ENCODE measurements at places on chromosomes 13 and 19. TPM values are rescaled to one million over a fixed set of nuclear protein-coding genes. Genes with fewer than 3 reads are reported as not detected.

GRCh38 chr19:42114412-42114811 lies 17.8 kb downstream of the POU2F2 start:
- DNase-seq = no peak

DNA sequence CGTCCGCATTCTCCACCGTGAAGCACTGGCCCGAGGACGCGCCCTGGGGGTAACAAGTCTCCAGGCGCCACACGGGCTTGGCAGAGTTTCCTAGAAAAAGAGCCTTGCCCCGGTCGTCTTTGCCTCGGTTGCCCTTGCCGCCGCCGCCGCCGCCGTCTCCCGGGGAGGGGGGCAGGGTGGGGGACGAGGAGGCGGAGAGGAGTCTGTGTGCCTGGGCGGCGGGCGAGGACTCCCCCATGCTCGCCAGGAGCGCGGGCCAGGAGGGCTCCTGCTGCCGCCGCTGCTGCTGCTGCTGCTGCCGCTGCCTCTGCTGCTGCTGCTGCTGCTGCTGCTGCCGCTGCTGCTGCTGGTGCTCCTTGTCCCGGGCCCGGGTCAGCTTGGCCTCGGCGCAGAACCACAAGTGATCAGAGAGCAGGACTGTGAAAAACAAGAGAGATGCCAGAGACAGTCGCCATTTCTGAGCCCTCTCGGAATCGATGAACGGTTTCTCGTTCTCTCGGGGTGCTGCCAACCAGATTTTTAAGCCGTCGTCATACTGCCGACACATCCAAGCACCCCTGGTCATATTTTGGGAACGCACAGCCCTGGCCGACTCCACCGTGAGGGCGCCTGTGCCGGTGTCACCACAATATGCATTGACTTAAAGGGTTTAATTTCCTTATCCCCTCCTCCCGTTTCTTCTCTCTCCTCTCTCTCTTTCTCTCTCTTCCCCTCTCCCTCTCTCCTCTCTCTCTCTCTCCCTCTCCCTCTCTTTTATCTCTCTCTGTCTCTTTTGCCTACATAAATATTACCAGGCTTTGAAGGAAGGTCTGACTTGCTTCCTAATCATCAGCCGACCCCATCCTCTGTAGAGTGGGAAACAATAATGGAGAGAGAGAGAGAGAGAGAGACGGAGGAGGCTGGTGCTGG lies 349.1 kb downstream of the LIG4 start:
- peak; percentile 47 for DNase-seq

GRCh38 chr19:39158646-39159260 lies 33.2 kb downstream of the PAK4 start:
- DNase-seq = no peak

DNA sequence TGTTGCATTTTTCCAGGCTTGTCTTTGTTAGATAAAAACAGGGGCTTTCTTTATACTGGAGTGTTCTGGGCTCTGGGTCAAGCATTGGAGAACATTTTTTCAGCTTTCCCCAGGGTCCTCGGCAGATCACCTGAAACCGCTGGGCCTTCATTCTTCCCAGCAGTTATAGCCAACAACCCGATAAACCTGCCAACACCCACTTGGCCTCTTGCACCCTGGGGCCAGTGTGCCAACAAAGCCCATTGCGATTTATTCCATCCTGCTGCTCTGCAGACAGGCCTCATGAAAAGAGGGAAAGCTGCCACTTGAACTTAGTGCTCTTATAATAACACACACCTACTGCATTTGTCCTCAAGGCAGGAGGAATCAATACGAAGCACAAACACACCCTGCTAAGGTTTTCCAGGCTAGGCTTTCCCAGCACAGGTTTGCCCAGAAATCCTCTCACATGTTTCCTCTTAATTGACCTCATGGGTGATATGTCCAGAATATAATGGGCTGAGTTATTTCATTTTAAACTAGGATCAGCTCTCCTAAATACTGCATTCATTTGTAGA lies 669.3 kb downstream of the LIG4 start:
- no peak for DNase-seq

DNA sequence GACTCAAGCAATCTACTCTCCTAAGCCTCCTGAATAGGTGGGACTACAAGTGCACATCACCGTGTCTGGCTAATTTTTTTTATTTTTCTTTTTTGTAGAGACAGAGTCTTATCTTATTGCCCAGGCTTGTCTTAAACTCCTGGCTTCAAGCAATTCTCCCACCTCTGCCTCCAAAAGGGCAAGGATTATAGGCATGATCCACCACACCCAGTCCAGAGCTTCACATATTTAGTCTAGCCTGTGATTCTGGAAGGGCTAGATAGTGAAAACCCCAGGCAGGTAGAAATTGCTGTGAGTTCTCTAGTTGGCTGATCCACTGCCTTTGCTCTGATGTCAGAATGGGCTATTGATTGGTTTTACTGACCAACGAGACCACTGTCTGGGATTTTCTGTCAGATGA lies 854.6 kb upstream of the MIR17HG start:
- no peak for DNase-seq

The P2RY11 gene
- 21.2 TPM for total RNA-seq

DNA sequence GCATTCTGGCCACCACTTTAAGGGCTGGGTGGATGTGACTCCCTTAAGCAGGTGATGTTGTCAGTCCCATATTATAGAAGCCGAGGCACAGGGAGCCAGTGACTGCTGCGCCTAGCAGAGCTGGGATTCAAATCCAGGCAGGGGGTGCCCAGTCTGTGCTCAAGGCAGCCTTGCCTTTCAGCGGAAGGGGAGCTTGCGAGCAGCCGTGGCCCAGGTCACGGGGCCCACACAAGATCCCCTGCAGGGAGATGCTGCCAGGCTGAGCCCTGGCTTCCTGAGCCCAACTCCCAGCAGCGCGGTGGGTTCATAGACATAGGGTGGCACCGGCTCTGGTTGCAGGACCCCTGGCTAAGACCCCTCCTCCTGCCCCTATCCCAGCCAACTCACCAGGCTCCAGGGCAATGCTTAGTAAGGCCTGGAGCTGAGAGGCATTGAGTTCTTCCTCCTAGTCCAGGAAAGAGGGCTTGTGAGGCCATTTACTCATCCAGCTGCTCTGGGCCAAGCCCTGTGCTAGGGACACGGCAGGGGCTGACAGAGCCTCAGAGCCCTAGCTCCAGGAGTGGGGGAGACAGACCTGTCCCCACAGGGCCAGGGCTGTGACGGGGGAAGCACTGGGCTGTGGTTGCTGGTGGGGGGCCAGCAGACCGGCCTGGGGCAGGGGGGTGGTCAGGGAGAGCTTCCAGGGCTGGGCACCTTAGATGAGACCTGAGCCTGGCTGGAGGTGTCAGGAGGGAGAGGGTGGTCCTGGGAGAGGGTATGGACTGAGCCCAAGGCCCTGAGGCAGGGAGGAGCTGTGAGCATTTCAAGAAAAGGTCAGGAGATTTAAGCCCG lies 9.6 kb downstream of the CAPN12 start:
- DNase-seq = no peak

The RPL36 gene
- 1,240 TPM for total RNA-seq

The RNASEH2B gene
- total RNA-seq = 33.3 TPM

The ZNF486 gene
- total RNA-seq = 22.3 TPM

The CDX2 gene
- 0.11 TPM for total RNA-seq

The ELANE gene
- not detected for total RNA-seq

The C19orf73 gene
- 3.1 TPM for total RNA-seq

DNA sequence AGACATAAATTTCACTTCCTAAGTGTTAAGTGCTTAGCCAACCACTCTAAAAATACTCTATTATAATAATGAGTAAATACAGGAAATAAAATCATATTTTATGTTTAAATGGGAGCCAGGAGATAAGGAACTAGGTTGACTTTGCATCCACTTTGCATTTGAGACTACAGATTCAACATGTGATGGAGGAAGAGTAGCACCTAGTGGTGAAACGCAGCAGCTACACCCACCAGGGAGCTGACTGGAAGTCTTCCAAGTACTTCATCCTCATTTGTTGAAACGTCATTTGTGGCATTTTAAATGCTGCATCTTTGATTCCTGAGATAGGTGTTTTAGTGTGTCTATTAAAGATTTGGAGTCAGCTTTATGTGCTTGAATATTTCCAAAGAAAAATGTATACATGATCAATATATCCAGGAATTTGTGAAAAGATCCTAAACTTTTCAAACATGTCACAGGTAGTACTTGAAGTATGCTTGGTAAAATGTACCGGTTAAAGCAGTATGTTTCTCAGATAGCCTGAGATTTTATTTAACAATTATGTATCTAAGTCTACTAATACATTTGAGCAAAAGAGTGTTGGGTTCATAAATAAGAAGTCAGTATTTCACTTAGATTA lies 17.4 kb upstream of the KCTD12 start:
- DNase-seq = peak; percentile 78
